OCI-M1 (cell line): ENCODE measurements at places on chromosomes 7 and 10.

DNA sequence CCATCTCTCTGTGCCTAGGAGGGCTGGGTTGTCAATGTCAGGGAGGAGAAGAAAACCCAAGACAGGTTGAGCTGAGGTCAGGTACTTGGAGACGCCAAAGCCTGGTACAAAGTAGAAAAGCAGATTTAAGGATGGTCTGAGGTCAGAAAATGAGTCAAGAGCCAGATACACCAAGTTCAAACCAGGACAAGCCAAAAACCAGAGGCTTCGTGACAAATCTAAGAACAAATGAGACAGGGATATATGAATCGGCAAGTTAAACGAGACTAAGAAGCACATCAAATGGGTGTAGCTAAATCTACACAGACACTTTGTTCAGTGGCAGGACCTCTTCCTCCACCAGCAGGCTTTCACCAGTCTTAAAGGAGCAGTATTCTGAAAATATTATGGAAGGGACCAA, 34.2 kb downstream of the C7orf33 start:
- no peak for DNase-seq

DNA sequence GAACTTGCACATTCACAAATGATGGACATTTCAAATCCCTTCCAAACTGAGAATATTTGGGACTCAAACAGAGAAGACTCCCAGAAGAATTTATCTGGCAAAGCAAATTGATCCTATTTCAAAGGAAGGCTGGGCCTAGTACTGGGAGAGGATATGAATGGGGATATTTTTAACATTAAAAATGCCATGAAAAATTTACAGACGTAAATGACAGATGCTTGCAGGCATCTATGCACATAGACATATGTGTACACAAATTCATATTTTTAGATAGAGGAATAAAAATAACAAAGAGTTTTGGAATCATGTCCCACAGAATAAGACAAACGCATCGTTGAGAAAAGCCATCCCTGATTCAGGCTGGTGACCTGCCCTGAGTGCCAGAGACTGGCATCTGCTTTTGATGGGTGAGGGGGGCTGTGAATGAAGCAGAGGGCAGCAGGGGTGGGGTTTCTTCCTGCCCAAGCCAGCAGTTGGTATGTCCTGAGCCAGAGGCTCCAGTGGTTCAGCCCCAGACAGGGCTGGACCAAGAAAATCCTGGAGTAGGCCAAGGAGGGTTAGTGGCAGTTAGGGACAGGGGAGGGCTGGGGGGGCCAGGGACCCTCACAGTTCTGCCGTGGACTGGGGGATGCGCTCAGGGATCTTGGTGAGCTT, 138.5 kb downstream of the SLIT1 start:
- no peak for DNase-seq

- DNase-seq, result peak; percentile 52
These were observed 57.8 kb upstream of the WIPF3 start for GRCh38 chr7:29748286-29749099.

DNA sequence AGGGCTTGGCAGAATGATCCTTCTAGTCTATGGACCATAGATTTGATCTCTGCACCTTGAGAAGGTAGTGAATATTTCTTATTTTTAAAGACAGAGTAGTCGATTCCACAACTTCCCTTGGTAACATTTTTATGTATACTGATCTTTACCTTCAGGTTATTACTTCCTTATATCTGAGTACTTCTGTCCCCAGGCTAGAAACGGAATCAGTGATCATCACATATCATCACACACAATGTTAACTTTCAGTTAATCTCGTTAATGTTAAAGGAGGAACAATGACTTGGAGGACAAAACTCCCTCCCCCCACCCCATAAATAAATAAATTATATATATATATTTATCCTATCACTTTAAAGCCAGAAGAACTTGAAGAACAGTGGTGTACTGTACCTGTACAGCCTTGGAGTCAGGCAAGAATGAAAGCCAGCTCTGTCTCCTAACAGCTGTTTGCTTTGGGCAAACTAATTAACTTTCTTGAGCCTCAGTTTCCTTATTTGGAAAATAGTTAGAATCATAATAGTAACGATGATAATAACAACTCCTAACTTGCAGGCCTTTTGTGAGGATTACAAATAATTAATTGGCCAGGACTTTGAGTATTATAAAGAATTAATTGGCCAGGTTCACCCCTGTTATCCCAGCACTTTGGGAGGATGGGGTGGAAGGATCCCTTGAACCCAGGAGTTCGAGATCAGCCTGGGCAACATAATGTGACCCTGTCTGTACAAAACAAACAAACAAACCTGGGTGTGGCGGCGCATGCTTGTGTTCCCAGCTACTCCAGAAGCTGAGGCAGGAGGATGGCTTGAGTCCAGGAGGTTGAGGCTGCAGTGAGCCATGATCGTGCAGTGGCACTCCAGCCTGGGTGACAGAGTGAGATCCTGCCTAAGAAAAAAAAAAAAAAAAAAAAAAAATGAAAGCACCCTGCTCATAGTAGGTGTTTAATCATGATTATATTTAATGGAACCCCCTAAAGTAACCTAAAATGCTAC, 63.5 kb downstream of the SAMD9 start:
- DNase-seq, result peak; percentile 76
